ENCODE measurements at places on chromosomes 11 and 22. TPM values are rescaled to one million over a fixed set of nuclear protein-coding genes. Genes with fewer than 3 reads are reported as not detected.

DENND6B gene
- 11.9 TPM for total RNA-seq

TMEM191B gene
- total RNA-seq: 0.35 TPM

MPZL3 gene
- 15.8 TPM for total RNA-seq

KLHL22 gene
- 25.5 TPM for total RNA-seq

MMP27 gene
- total RNA-seq: not detected

RIMBP3C gene
- total RNA-seq: 0.17 TPM

FAM83F gene
- total RNA-seq: 4.6 TPM

PNPLA3 gene
- 0.80 TPM for total RNA-seq

CCDC81 gene
- 0.50 TPM for total RNA-seq

CEP126 gene
- 3.8 TPM for total RNA-seq

OR2AG1 gene
- total RNA-seq: not detected

SIAE gene
- 8.7 TPM for total RNA-seq

SYT9 gene
- not detected for total RNA-seq

OR6T1 gene
- not detected for total RNA-seq

UCP3 gene
- 0.17 TPM for total RNA-seq

LRRC10B gene
- 0.15 TPM for total RNA-seq

GPR137 gene
- 18.9 TPM for total RNA-seq

PRRG4 gene
- 11.7 TPM for total RNA-seq

MCHR1 gene
- total RNA-seq: 0.50 TPM

PNPLA5 gene
- not detected for total RNA-seq

THY1 gene
- 15.3 TPM for total RNA-seq

Measured in renal cortical epithelial cell (primary cell).